ENCODE measurements at places on chromosomes 1 and 21.
A peak's percentile ranks its signal among the peaks of the same experiment; 100 is the strongest.

GRCh38 chr1:248905662-248906008 lies 400 bp upstream of the PGBD2 start:
- DNase-seq: no peak

- DNase-seq: no peak
These were observed 129.1 kb upstream of the HOOK1 start for GRCh38 chr1:59685666-59686065.

GRCh38 chr1:111733992-111734341 lies 5.2 kb downstream of the INKA2 start:
- DNase-seq: no peak

- no peak for DNase-seq
These were observed 23.1 kb upstream of the ECE1 start for GRCh38 chr1:21313203-21313885.

GRCh38 chr1:44884746-44885145 lies 41.7 kb upstream of the PTCH2 start:
- DNase-seq: peak; percentile 1

DNA sequence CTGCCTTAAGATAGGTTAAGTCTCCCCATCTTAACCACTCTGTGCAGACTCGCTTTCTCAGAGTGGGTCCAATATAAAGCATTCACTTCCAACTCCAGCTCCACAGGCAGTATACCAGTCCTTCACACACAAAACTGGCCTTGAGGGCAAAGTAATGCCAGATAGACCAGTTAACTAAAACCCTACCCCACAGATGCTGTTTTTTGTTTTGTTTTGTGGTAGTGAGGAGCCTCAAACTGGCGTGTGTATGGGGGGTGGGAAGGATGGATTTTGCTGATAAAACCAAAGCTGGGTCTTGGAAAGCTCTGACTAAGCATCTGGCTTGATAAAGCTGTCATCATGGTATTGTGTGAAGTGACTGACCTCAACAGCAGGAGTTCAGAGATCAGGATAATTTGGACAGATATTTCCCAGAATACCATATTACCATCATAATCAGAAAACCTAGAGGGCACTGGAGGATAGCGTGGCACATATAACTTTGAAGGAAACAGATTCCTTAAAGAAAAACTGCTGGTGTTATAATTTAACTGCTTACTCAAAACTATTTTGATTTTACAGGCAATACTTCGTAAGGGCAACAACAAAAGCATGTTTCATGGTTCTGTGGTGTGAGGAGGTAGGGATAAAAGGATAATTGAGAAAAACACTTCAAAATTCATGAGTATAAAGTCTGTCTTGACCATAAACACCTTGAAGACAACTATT lies 29.6 kb upstream of the CPLANE2 start:
- DNase-seq: no peak

GRCh38 chr1:197140121-197140520 lies 6.3 kb downstream of the ASPM start:
- DNase-seq: no peak

DNA sequence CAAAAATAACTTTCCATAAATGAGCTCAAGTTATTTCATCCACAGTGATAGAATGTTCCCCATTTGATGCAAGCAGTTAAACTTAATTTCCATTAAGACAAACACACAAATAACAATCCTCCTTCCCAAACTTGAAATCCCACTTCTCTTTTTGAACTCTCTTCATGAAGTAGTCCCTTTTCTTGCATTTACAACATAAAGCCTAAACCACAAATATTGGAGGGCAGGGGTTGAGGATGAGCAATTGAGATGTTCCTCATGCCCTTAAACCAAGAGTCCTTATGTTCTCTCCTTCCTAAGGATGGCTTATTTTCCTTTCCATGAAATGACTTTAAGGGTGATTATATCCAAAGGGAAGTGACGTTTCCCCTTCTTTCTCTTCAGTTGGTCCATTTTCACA lies 228.8 kb downstream of the DISC1 start:
- no peak for DNase-seq

DNA sequence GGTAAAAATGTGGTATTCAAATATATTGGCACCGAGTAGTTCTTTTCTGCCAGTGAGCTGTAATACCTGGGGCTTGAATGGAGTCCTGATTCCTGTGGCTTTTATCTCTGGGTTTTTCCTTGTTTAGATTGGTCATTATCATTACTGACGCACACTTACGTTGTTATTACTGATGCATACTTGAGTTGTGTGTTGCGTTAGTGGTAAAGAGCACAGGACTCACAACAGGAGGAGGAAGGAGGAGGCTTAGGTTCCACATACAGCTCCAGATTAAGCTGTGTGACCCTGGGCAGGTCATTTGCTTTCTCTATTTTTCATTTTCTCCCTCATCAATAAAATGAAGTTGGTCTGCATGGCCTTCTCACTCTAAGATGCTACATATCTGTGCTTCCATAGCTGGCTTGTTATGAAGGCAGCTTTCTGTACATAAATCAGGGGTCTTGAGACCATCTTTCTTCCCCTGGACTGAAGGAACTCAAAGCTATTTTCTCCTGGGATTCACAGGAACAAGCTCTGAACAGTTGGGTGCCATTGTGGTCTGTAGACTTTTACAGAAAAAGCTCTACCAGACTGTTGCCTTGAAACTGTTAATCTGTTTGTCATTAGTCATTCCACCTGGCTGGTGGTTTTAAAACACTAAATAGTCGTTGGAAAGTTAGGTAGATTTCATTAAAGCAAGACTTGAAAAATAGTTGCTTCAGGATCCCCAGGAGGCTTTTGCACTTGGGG lies 5.6 kb downstream of the ARID1A start:
- no peak for DNase-seq

- DNase-seq: no peak
These were observed 6.2 kb downstream of the ZMYM1 start for GRCh38 chr1:35085421-35085820.

- DNase-seq: peak; percentile 92
These were observed 200.7 kb upstream of the GRIK3 start for GRCh38 chr1:37234941-37235418.

- DNase-seq: peak; percentile 9
These were observed 15.2 kb upstream of the GJB5 start for GRCh38 chr1:34739613-34740012.

DNA sequence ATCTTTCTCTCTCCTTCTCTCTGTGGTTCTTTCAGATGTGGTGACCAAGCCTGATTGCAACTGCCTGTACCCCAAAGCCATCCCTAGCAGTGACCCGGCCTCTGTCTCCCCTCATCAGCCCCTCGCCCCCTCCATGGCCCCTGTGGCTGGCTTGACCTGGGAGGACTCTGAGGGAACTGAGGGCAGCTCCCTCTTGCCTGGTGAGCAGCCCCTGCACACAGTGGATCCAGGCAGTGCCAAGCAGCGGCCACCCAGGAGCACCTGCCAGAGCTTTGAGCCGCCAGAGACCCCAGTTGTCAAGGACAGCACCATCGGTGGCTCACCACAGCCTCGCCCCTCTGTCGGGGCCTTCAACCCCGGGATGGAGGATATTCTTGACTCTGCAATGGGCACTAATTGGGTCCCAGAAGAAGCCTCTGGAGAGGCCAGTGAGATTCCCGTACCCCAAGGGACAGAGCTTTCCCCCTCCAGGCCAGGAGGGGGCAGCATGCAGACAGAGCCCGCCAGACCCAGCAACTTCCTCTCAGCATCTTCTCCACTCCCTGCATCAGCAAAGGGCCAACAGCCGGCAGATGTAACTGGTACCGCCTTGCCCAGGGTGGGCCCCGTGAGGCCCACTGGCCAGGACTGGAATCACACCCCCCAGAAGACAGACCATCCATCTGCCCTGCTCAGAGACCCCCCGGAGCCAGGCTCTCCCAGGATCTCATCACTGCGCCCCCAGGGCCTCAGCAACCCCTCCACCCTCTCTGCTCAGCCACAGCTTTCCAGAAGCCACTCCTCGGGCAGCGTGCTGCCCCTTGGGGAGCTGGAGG lies 12.7 kb downstream of the CSF1 start:
- no peak for DNase-seq

DNA sequence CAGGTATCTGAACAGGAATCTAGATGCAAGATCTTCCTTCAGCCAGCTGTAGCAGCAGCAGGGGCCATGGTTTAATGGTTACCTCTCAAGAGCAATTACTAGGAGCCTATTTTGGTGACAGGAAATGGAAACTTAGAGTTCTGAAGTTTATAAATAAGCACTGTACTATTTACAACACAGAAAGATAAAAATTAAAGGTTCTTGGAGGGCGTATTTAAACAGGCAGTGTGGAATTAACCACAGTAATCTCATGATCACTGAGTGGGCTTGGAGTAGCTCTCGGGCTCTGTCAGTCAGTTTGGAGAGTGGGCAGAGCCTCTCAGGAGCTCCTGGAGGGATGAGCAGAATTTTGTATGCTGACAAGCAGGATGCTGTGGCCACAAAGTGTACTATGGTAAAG lies 10.2 kb upstream of the FCRL5 start:
- DNase-seq: no peak

GRCh38 chr1:19450811-19451515 lies 34.4 kb downstream of the CAPZB start:
- DNase-seq: peak; percentile 14

GRCh38 chr1:218953386-218953785 lies 220.3 kb upstream of the LYPLAL1 start:
- DNase-seq: no peak
